IMR-90 (cell line): ENCODE measurements at places on chromosomes 6 and 20. TPM values are rescaled to one million over a fixed set of nuclear protein-coding genes. Genes with fewer than 3 reads are reported as not detected.

Gene FRK
- under 0.01 TPM in 2 replicates for total RNA-seq

Gene RSPH4A
- under 0.01 and 0.28 TPM in 2 replicates for total RNA-seq

Gene CCDC170
- total RNA-seq: 0.28 and 0.54 TPM in 2 replicates

Gene KCNK16
- not detected in 2 replicates for total RNA-seq

Gene TTLL9
- total RNA-seq: not detected in 2 replicates

Gene ADGB
- total RNA-seq: not detected in 2 replicates

Gene SAMD10
- total RNA-seq: 0.54 and 0.56 TPM in 2 replicates

DNA sequence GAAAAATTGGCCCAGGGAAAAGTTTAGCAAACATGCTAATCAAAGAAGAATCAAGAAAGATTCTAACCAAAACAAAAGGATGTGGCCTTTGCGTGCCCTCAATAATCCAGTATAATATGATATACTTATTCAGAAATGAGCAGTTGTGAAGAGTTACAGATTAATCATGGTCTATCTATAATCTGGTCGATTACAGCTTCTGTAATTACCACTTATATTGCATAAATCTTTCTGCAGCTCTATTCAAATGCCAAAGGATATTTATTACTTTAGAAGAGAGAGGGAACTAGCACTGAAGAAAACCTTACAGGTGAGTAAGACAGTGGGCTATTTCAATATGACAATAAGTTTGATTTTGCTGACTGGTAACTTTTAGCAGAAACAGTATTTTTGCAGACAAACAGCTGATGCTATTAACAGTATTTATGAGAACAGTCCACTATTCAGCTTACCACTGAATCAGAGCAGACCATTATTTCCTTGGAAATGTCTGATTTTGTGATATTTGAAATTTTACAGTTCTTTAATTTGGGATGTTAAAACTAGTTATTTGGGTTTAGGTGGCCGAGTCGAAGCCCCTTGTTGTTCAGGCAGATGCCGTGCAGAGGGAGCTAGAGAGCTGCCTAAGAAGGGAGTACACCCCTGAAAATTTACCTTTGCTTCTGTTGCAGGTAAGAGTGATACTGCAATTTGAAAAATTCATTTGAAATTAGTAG, 92.2 kb downstream of the CEP57L1 start:
- no peak overlapping the region for H3K4me3 ChIP-seq
- peaks cover 17% of the 10 kb centered on the region for H3K27me3 ChIP-seq
- H3K27ac ChIP-seq: no peak overlapping the region
- no peaks in the 10 kb centered on the region for H3K36me3 ChIP-seq
- H3K4me1 ChIP-seq: no peaks in the 10 kb centered on the region

DNA sequence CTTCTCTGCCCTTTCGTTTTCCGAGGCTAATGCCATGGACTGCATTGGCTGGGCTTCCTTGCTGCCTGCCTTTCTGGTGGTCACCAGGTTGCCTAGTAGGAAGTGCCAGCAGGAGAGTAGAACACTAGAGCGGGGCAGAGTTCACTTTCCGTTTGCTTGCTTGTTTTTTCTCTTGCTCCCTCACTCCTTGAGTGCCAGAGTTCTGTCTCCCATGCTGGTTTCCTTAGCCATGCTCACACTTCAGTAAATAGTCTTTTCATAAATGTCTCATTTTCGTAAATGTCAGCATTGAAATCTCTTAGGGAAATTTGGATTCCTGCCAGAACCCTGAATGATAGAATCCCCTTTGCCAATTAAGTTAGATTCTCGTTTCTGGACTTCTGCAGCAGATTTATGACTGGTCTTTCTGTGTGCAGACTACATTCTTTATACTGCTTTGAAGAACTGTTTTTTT, 63.9 kb downstream of the FAM83B start:
- no peak overlapping the region for H3K4me3 ChIP-seq
- H3K36me3 ChIP-seq: no peaks in the 10 kb centered on the region
- peak; percentile 8 for DNase-seq
- H3K27me3 ChIP-seq: no peaks in the 10 kb centered on the region
- H3K4me1 ChIP-seq: peaks cover 4% of the 10 kb centered on the region

- H3K27ac ChIP-seq: peak overlapping the region; percentile 96
- no peaks in the 10 kb centered on the region for H3K36me3 ChIP-seq
- peak; percentile 87 for DNase-seq
- no peaks in the 10 kb centered on the region for H3K27me3 ChIP-seq
- peaks cover 4% of the 10 kb centered on the region for H3K4me1 ChIP-seq
Measured at GRCh38 chr6:155201461-155202226, 62.2 kb upstream of the CLDN20 start.

- no peak overlapping the region for H3K27ac ChIP-seq
- H3K36me3 ChIP-seq: no peaks in the 10 kb centered on the region
- H3K4me1 ChIP-seq: no peaks in the 10 kb centered on the region
- no peak for DNase-seq
- no peaks in the 10 kb centered on the region for H3K27me3 ChIP-seq
Measured at GRCh38 chr6:133085471-133085870, 155.7 kb upstream of the EYA4 start.

- no peak overlapping the region for H3K27ac ChIP-seq
- H3K27me3 ChIP-seq: peaks cover 15% of the 10 kb centered on the region
- no peak overlapping the region for H3K4me3 ChIP-seq
- H3K4me1 ChIP-seq: no peaks in the 10 kb centered on the region; the same call in 1 of the 2 replicates
Measured at GRCh38 chr6:29845405-29846006, 17.9 kb downstream of the HLA-G start.

DNA sequence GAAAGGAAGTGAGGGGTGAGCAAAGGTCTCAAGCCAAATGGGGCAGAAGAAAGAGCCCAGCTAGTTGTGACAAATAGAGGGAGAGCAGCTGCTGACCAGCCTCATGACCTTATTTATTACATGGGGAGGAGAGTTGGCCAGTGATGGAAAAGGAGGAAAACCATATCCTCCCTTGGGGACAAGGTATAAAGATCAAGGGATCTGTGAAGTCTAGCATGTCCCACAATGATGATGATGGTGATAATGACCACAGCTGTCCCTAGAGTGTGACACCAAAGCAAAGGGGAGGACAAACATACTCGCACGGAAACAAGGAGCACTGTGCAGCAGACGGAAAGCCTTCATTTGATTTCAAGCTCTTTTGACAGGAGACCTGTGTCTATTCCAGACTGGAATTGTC, 190.4 kb upstream of the MCHR2 start:
- no peaks in the 10 kb centered on the region for H3K36me3 ChIP-seq
- DNase-seq: no peak
- H3K27ac ChIP-seq: no peak overlapping the region
- H3K4me1 ChIP-seq: peaks cover 2% of the 10 kb centered on the region; the same call in 1 of the 2 replicates
- H3K27me3 ChIP-seq: peaks cover 2% of the 10 kb centered on the region; the same call in 1 of the 2 replicates

GRCh38 chr6:50062051-50062450, 12.3 kb upstream of the DEFB112 start:
- H3K36me3 ChIP-seq: no peaks in the 10 kb centered on the region
- no peak overlapping the region for H3K4me3 ChIP-seq
- no peaks in the 10 kb centered on the region for H3K27me3 ChIP-seq

DNA sequence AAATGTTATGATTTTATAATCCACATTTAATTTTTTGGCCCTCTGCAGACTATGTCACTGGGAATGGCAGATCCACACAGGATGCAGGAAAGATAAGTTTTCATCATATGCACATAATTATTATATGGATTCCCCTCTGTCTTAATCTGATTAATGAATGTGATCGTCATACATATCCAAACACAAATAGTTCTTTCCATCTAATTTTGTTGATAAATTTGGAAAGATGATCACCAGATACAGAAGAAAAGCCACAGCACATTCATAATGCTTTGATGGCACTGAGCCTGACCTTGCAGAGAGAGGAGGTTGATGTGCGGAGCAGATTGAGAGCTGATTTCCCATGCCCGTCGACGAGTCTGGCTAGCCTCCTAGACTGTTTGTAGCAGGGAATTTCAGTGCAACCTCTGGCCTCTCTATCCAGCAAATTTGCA, 471.5 kb downstream of the EPM2A start:
- no peak overlapping the region for H3K27ac ChIP-seq
- no peaks in the 10 kb centered on the region for H3K27me3 ChIP-seq
- H3K4me3 ChIP-seq: no peak overlapping the region
- DNase-seq: no peak
- H3K36me3 ChIP-seq: no peaks in the 10 kb centered on the region

- no peaks in the 10 kb centered on the region for H3K36me3 ChIP-seq
- no peak overlapping the region for H3K4me3 ChIP-seq
- no peak for DNase-seq
- no peaks in the 10 kb centered on the region for H3K27me3 ChIP-seq
- H3K27ac ChIP-seq: no peak overlapping the region
- no peaks in the 10 kb centered on the region for H3K4me1 ChIP-seq
Measured at GRCh38 chr6:146146836-146147235, 118.0 kb downstream of the GRM1 start.

DNA sequence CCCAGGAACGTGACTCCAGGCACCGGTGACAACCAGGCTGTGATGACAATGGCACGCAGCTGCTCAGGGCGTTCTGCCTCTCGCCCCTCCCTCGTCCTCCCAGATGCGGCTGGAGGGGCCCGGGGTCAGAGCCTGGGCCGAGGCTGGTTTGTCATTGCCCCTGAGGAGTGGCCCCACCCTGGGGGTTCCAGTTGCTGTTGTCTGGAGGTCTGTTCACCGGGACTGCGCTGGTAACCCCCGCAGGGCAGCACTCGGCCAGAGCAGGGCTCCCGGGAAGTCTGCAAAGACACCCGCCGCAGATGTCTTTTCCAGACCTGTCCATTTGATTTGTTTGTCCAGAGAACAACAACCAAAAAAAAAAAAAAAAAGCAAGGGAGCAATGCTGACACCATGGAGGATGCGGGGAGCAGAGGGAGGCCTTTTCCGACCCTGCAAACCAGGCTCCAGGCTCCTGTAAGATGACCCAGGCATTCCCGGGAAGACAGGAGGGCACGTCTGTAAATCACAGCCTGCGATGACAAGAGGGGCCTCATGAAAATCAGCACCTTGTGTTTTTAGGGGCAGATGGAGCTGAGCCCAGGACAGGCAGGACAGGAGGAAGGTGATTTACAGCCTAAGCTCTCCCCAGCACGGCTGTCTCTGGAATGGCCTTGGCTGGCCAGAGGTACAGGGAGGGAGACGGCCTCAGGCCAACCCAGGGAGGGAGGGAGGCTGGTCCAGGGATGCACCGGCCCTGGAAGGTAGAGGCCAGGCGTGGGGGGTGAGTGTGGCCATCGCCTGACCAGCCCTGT, 189.3 kb downstream of the ERMARD start:
- no peaks in the 10 kb centered on the region for H3K4me1 ChIP-seq
- H3K4me3 ChIP-seq: no peak overlapping the region
- H3K27ac ChIP-seq: no peak overlapping the region
- no peaks in the 10 kb centered on the region for H3K36me3 ChIP-seq
- no peaks in the 10 kb centered on the region for H3K27me3 ChIP-seq
- DNase-seq: no peak

DNA sequence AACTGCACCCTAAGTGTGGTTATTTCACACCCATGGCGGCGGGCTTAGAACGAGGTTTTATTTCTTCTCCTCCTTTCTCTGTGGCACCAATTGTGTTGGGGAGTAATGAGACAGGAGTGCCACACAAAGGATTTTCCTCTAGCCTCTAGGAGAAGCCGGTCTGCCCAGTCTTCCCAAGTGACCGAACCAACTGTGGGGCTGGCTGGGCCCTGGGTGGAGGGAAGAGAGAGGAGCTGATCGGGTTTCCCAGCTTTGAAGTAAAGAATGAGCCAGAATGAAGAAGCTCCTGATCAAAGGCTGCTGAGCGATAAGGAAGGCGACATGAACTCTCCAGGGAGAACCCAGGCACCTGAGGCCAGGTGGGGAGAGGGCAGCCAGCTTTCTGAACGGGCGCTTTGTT, 616.0 kb upstream of the BTBD3 start:
- peaks cover 5% of the 10 kb centered on the region for H3K4me1 ChIP-seq
- H3K27me3 ChIP-seq: no peaks in the 10 kb centered on the region; the same call in 1 of the 2 replicates
- DNase-seq: no peak
- no peak overlapping the region for H3K4me3 ChIP-seq
- H3K27ac ChIP-seq: no peak overlapping the region
